Dorsolateral prefrontal cortex (tissue), 122 donors: ENCODE measurements at places on chromosomes 4 and X.

- no peak for DNase-seq
Observed at GRCh38 chr4:1222036-1222789, 26.7 kb downstream of the CTBP1 start.

DNA sequence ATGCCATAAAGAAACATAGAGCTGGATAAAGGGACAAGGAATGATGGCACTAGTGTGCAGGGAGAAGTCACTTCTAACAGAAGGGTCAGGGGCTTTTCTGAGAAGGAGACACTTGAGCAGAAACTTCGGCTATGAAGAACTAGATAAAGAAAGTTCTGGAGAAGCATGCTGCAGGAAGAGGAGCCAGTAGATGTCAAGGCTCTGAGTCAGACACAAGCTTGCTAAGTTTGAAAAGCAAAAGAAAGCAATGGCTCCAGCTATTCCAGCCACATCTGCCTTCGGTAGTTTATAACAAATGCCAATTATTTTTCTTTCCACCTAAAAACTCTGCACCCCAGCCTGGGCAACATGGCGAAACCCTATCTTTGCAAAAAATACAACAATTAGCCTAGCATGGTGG, 7.5 kb downstream of the NUDT6 start:
- DNase-seq: no peak

DNA sequence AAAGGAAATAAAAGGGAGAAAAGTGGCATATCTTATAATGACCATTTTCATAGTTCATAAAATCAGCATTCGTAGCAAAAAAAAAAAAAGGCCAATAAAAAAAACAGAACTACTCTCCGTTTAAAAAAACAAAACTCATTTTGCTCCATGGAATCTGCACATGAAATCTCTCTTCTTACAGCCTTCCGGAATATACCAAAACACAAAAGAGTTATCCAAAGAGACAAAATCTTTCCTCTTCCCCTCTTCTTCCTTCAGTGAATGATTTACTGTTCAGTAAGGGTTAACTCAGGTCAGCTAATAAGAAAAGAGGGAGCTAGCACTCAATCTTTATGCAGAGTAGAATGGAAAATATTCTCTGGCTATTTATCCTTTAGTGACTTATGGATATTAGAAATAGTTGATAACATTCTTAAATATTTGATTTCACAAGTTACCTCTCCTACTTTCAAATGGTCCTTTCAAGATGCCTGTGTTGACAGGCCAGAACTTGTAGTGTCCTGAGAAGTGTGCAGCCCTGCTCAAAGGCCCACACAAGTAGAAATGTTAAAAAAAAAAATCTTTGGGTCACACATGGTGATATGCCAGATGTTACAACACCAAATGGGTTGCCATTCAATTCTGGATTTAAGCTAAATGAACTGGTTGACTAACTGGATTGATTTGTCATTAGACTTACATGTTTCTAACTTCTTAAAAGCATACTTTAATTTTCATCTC, 42.1 kb downstream of the PDGFC start:
- DNase-seq: no peak

DNA sequence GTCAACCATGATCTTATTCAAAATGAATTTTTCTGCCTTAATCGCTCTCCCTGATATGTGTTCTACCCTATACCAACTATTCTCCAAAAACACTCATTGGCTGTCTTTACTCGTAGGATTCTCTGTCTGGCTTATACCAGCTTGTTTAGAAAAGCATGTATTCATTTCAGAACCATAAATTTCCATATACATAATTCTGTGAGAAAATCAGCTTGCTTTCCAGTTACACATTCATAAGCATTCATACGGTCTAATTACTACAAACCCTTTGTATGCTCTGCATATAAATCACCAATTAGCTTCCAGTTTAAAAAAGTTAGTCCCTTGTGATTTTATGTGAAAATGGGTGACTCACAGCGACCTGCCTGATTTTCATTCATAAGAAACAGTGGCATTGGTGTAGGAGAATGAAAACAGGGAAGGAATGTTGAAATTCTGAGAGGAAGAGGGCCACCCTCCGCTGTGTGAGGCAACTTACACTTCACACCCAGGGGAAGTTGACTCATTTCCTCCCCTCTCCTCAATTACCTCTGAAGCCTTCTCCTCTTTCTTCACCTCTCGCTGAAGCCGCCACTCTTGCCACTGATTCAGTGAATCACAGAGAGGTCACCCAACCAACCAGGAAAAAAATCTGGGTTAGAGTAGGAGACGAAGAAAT, 63.3 kb downstream of the MEPE start:
- no peak for DNase-seq

DNA sequence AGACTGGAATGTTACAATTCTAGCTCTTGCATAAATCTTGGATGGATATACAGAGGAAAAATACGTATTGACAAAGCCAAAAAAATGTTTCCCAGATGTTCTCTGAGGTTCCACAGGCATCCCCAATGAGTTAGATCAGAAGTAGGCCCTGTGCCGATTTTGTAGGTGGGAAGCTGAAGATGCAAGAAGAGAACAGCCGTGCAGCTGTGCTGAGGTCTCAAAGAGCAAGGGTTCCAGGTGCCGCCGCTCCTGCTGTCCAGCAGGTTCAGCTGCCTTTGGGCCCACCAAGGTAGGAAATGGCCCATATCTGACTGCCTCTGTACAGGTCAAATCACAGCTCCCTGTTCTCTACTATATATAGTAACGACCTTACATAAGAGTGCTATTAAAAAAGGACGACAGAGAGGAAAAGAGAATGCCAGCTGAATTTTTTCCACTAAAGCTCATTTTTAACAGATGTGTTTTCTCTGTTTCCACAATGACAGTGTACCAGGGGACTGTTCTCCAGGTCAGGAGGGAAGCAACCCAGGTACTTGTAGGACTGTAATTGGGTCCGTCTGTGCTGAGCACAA, 155.6 kb downstream of the CBR4 start:
- DNase-seq: no peak

DNA sequence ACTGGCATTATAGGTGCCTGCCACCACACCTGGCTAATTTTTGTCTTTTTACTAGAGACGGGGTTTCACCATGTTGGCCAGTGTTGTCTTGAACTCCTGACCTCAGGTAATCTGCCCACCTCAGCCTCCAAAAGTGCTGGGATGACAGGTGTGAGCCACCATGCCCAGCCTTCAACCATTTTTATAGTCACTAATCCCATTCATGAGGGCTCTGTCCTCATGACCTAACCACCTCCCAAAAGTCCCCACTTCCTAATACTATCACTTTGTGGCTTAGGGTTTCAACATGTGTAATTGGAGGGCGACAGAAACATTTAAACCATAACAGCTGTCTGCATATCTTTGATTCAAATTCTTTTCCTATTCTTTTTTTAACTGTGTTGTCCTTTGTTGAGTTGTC, 229.6 kb upstream of the AGA start:
- DNase-seq: no peak

DNA sequence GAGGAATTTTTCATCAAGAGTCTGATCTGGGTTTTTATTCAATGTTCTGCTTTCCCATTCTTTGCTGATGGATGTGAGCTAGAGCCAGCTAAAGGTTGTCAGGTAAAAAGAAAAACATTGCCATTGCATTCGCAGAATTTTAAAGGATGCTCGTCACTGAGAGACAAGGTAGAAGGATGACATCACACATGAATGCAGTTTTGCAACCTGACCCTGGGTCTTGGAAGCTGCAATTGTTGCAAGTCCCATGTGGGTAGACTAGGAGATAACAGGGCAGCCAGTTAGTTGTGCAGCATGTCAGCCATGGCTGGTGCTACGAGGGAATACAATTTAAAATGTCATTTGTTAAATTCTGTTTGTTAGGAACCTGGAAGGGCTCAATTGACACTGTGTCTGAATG, 73.9 kb upstream of the MXRA5 start:
- no peak for DNase-seq

DNA sequence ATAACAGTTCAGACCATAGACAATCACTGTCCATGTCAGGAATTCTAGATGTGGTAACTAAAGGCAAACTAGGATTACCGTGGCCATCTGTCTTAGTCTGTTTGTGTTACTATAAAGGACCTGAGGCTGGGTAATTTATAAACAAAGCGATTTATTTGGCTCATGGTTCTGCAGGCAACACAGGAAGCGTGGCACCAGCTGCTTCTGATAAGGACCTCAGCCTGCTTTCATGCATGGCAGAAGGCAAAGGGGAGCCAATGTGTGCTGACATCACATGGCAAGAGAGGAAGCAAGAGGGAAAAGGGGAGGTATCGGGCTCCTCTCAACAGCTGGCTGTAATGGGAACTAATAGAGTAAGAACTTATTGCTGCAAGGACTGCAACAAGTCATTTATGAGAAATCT, 376.7 kb downstream of the GPM6A start:
- no peak for DNase-seq

DNA sequence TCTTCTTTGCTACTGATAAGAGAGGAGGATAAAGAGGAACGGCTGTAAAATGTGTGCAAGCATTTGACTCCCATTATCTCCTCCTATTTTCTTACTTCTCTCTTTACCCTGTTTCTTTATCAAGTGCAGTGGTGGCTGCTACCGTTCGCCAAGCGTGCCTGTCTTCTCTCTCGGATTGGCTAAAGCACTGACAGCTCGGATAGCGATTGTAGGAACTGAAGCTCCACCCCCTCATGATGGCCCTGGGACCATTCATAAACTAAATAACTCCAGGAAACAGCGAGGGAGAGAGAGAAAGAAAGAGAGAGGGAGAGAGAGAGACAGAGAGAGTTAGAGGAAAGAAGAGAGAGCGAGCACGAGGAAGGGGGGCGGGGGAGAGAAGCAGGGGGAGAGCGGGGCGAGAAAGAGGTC, 305 bp upstream of the MAB21L2 start:
- DNase-seq: no peak

DNA sequence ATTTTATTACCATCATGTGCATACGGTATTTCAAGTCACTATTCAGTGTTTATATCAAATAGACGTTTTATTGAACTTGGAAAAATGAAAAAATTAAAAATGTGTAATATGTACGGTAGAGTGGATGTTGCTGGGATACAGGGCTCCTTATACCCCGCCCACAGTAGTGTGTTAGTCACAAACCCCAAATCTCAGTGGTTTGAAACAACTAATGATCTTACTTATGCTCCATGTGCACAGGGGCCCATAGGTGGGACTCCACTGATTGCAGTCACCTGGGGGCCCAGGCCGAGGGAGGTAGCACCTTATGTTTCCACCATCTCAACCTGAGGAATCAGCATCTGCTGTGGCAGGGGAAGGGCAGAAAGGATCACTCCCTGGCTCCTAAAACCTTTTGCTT, 18.1 kb downstream of the LSM6 start:
- DNase-seq: no peak

DNA sequence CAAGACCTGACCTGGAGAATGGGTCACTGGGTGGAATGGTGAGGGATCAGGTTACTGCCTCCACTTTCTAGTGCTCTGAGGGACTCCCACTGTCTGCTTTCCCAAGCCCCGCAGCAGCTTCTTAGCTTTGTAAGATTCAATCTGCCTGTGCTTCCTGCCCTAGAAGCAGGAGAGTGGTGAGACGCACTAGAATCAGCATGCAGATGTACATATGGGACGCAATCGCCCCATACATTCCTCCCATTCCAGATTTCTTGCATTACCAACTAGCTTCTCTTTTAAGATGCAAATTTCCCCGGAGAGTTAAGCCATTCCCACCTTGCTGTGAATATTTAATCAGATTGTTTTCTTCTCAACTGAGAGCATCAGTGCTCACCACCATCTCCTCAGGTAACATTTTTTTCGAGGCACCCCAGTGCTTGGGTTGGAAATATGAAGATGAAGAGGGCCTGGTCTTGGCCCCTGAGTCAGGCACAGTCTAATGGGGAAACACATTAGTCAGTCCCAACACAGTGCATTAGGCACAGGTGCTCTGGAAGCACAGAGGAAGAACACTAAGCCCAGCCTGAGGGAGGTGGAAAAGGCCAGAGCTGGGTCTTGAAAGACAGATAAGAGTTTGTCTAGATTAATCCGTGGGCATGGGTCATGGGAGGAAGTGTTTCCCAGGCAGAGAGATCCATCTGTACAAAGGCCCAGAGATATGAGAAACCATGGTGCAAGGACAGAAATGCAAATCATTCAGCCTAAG, 66.7 kb upstream of the PRPS1 start:
- no peak for DNase-seq

- no peak for DNase-seq
Observed at GRCh38 chr4:146098397-146098796, 77.1 kb upstream of the LSM6 start.

DNA sequence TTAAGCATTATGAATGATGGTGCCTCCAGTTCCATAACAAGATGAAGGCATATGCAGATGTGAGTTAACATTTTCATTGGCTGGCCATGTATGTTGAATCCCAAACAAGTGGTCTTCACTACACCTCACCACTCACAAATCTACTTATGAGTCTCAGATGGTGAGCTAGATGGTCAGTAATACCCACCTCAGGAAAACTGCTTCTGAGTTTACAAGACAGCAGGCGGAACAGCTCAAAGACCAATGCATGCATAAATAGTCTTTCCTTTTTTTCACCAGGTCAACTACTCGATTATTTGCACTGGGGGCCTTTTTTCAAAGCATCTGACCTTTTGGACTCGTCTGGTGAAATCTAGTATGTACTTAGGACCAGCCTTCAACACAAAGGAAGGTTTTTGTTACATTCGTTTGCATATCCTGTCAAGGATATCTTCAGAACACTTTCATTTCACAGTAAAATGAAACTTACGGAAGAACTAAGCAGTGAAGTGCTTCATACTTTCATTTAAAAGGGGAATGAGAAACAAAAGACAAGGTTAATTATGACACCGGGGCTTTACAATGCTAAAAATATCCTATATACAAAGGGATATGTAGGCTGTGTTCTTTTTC, 23.1 kb upstream of the TLR7 start:
- DNase-seq: no peak

DNA sequence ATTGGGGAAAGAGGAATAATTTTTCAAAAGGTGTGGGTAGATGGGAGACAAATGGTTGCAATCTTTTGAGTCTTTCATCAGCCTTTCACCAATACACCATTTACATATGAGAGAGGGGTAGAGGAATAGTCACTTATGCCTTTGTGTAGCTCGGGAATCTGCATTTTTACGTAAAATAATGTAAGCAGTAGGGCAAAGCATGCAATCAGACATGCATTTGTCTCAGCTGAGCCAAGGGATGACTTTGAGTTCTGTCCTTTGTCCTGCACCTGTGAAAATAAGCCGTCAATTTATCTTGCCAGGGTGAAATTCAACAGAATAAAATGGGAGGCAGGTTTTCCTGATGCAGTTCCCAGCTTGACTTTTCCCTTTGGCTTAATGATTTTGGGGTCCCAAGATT, 1473.4 kb upstream of the TENM3 start:
- DNase-seq: no peak

DNA sequence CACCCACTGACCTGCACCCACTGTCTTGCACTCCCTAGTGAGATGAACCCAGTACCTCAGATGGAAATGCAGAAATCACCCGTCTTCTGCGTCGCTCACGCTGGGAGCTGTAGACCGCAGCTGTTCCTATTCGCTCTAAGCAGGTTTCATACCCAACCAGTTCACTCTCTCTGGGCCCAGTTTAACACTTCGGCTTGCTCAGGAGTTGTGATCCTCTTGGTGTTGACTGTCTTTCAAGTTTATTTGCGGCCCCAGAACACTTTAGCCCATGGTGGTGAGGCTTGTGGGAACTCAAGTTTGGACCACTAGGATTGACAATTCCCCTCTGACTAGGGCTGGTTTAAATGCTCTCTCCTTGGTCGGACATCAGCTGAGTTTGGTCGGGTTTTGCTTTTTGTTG, 147.0 kb downstream of the DACH2 start:
- no peak for DNase-seq

GRCh38 chr4:3514221-3514780, 17.9 kb downstream of the LRPAP1 start:
- DNase-seq: no peak

- DNase-seq: no peak
Observed at GRCh38 chrX:38285649-38286048, 41.7 kb downstream of the RPGR start.
